ENCODE measurements at places on chromosomes 11 and 22. TPM values are rescaled to one million over a fixed set of nuclear protein-coding genes. Genes with fewer than 3 reads are reported as not detected.

SLC37A2 gene
- total RNA-seq: 1.2 TPM

MADD gene
- 121 TPM for total RNA-seq

ZC3H7B gene
- 48.0 TPM for total RNA-seq

MCAM gene
- total RNA-seq: 0.33 TPM

OR5P2 gene
- not detected for total RNA-seq

Data from naive thymus-derived CD8-positive, alpha-beta T cell (primary cell).